Cortex of kidney (tissue), 1 donor: ENCODE measurements at places on chromosomes 11 and 22.

- no peak for DNase-seq
Measured at GRCh38 chr11:34251589-34251980, 106.2 kb downstream of the ABTB2 start.

DNA sequence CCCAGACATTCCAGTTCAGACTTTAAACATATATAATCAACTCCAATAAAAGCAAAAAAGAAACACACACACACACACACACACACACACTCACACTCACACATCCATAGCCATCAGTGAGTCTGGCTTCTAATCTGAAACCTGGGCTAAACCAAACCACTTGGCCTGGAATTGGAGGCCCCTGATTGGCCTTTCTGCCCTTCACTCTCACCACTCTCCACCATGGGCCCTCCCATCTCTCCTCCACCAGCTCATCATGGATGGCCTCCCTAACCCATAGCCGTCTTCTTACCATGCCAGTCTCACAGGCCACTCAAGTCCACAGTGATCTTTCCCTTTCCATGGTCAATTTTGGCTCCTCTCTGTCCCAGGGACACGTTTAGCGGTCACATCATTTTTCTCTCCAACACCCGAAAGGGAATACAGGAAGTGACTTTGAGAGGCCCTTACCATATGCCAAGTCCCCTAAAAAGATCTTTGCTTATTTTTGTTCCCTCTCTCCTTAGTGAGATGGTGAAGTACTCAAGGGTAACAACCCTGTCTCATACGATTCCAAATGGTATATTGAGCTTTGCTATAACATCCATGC is 66.6 kb downstream of the ENDOD1 start:
- DNase-seq = no peak

DNA sequence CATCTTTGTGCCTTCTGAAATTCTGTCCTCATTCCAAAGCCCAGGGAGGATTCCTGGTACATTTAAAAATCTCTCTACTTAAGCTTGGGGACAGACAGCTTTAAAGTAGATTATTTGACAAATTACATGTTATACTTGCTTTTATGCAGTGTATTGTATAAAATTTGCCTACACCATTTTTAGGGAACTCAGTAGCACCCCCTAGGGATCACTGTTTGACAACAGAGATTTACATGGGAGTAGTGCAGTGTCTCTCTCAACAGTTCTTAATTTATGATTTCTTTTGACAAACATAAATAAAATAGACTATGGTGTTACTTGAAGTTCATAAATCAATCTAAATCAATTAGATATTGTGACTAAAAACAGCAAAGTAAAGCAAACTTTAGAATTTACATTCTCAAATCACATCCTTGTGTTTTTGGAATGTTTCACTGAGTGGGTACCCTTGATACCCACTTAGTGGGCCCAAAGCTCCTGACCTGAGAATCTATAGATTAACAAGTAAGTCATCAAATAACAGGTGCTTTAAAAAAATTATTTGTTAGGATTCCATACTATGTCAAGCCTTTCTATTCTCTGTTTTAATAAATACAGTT is 428.8 kb downstream of the DYNC2H1 start:
- no peak for DNase-seq

- no peak for DNase-seq
Measured at GRCh38 chr11:95661162-95661561, 128.4 kb downstream of the FAM76B start.

DNA sequence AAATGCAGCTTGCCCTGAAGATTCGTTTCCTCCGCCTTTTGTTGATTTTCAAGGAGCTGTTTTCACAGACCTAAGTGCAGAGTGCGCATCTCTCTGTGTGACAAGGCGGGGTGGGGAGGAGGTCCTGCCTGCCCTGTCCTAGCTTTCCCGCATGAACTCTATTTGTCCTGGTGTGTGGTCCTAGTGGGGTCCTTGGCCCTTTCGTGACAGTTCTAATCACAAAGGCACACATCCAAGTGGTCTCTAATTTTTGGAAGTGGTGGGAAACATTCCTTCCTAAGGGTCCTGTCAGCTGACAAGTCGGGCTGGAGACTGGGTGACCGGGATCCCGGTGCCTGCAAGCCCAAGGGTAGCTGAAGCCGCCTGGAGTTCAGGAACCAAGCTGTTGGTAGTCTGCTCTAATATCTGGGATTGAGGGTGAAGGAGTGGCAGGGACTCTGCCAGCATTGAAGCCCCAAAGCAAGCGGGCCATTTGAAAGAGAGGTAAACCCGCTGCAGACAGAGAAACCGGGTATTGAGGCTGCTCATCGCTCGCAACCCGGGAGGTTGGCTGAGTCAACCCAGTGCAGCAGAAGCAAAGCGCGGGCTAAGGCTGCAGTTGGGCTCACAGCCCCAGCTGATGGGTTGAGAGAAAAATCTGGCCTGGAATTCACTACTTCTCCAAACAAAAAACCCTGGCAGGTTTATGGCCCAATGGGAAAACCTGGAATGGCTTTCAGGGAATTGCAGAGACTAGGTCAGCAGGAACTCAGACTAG is 28.1 kb upstream of the FBXO3 start:
- DNase-seq = no peak

DNA sequence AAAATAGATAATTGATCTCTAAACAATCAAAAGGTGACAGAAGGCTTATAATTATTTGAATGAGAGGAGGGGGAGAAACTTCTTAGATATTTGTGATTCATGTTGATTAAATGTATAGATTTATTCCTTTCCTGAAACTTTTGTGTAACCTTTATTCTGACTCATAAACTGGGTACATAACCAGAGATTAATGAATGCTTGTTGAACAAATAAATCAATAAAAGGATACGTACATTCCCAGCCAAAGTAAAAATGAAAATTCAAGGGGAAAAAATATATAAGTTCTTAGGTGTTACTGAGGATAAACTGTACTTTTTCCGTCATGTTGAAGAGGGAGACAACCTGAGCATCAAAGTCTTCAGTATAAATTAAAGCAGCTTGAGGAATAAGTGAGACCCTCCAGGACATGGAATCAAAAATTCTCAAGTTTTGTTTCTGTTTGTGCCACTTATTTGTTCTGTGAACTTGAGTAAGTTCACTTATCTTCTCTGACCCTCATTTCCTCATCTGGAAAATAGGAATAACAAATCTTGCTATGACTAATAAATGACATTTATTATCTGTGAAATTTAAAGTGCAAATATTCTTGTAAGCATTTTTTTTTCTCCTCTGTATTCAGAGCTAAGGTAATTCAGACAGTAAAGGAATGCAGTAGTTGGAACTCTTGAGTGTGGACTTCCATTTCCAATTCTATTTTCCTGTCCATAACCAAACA is 195.4 kb downstream of the METTL15 start:
- no peak for DNase-seq

- no peak for DNase-seq
Measured at GRCh38 chr11:91967026-91967690, 257.5 kb upstream of the FAT3 start.

- no peak for DNase-seq
Measured at GRCh38 chr22:32222991-32223390, 18.1 kb upstream of the RFPL2 start.

- no peak for DNase-seq
Measured at GRCh38 chr11:18769802-18770456, 21.7 kb downstream of the PTPN5 start.

DNA sequence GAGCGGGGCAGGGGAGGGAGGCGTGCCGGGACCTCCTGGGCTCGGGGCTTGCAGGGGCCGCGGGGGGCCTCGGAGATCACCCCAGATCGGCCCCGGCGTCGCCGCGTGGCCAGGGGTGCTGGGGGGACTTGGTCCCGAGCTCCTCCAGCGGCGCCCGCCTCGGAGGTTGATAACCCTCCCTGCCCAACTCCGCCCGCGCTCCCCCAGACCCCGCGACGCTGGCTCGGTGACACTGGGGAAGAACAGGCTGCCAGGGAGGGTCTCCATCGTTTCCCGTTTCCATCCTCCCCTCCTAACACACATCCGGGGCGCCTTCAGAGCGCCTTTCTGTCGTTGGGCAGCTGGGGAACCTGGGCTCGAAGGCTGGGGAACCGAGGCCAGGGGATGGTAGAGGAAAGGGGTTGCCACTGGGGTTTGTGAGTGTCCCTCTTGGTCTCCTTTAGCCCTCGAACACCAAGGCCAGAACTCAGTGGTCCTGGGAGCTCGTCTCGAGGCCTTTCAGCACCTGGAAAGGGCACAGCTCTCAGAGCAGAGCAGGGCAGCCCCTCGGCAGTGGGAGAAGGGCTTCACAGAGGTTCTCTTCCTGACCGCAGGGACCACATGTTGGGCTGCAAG is 431 bp downstream of the SLC37A2 start:
- no peak for DNase-seq
